ENCODE measurements at places on chromosomes 3 and 15. TPM values are rescaled to one million over a fixed set of nuclear protein-coding genes. Genes with fewer than 3 reads are reported as not detected.

DNA sequence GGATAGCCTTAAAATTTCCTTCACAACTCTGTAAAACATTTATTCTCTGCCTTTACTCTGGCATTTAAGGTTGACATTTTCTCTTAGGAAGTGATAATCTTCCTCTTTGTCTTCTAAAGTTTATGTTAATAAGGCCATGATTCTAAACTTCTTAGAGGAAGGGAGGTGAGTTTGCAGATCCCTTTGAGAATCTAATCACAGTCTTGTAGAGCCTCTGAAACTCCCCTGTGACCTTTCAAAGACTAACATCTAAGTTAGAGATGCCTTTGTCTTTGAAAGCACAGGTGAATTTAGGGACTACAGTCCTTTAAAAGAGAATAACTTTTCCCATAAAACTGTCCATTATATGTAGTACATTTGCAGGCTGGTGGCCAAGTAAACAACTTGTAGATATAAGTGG lies 115.1 kb downstream of the PLCL2 start:
- no peak for DNase-seq

DNA sequence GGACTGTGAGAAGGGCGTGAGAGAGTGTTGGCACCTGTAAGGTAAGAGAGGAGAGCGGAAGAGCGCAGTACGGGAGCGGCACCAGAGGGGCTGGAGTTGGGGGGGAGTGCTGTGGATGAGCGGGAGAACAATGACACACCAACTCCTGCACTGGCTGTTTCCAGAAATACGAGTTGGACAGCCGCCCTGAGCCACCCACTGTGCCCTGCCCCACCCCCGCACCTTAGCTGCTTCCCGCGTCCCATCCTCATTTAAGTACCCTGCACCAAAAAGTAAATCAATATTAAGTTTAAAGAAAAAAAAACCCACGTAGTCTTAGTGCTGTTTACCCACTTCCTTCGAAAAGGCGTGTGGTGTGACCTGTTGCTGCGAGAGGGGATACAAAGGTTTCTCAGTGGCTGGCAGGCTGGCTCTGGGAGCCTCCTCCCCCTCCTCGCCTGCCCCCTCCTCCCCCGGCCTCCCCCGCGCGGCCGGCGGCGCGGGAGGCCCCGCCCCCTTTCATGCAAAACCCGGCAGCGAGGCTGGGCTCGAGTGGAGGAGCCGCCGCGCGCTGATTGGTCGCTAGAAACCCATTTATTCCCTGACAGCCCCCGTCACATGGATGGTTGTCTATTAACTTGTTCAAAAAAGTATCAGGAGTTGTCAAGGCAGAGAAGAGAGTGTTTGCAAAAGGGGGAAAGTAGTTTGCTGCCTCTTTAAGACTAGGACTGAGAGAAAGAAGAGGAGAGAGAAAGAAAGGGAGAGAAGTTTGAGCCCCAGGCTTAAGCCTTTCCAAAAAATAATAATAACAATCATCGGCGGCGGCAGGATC lies at the start of gene SOX2:
TSS of gene SOX2 (plus strand) at position 601 of the 811 bp plus-strand sequence. CDS start 436 bp downstream, outside the sequence.
- DNase-seq: no peak

GRCh38 chr3:13389378-13389777 lies 30.7 kb downstream of the NUP210 start:
- DNase-seq: no peak

- DNase-seq: no peak
Observed at GRCh38 chr15:55277116-55277564, 12.5 kb downstream of the RAB27A start.

GRCh38 chr15:94100863-94101262 lies 130.5 kb upstream of the MCTP2 start:
- no peak for DNase-seq

DNA sequence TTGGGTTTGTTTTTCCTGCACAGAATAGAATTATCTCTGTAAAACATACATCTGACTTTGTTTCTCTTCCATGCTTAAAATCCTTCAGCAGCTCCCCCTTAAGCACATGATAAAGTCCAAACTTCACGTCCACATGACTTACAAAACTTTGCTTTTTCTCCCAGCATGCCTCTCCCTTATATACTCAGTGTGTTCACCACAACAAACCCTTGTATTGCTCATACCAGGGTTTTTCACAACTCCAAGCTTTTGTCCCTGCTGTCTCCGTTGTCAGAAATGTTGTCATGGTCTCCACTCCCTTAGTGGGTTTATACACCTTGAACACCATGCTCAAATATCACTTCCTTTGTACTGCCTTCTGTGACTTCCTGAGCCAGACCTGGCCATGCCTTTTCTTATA lies 91.1 kb upstream of the MITF start:
- DNase-seq: no peak

DNA sequence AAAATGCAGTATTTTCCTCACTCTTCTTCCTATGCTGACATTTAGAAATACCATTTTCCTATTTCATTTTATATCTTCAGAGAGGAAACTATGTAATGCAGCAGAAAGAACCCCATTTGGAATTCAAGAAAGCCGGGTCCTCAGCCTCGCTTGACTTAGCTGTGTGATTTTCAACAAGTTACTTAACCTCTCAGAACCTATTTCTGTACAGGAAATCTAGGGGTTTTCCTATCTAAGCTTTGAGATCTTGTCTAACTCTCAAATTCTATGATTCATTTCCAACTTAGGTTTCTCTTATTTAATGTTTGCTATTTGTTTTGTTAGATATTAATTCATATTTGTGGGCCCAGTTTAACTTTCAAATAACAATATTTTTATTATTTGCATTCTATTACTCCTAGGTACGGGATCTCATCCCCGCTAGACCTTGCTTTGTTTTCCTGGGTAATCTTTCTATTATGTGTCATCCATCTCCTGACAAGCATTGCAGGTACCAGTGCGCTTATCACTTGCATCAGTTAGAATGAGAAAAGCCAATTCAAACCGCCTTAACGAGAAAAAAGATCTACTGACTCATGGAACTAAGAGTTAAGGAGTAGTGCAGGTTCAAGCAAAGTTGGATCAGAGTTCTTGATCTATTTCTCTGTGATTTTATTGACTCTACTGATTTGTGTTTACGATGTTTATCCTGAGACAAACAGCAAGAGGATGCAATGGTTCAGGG lies 70.6 kb upstream of the BHLHE40 start:
- no peak for DNase-seq

DNA sequence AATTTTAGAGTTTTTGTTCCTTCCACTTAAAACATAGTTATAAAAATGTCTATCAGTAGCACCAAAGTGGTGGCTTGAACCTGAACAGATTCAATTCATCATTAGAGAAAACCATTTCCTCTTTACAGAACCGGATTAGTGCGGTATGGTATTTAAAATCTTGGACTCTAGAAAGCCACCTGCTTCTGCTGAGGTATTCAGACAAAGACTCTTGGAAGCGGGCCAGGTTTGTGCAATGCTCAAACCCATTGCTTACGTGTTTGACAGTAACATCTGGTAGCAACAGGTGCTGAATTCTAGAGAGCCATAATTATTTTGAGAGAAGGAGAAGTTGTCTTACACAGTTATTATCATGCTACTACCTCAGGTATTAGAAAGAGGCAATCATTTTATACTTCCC lies 290.5 kb downstream of the NAALADL2 start:
- no peak for DNase-seq

- no peak for DNase-seq
Observed at GRCh38 chr3:17552351-17552750, 190.1 kb downstream of the TBC1D5 start.

DNA sequence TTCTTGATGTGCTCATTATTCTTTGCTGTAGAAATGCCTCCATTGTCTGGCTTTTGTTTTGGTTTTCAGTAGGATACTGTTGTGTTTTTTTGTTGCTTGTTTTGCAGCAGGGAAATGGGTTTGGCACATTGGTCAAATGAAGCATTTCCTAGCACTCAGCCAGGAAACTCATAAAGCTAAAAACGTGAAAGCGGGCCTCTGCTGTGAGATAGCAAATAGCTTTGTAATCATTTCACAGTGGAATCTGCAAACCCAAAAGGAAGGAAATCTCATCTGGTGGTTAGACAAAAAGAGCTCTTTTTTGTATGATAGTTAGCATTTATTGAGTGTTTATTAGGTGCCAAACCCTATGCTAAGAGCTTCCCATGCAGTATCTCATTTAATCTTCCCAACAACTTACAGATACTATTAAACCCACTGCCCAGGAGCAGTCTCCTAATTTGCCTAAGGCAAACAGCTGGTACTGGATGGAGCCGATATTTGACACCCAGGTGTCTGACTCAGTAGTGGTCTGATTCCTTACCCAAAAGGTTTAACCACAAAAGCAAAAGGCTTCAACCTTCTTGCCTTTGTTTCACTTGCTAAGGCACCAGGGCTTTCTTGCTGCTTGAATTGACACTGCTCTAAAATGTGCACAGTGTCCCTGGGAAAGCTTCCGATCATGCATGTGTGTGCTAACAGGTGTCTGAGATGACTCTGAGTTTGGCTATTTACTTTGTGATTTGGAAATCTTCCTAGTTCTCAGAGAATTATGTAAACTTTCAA lies 527.9 kb upstream of the MDFIC2 start:
- no peak for DNase-seq

DNA sequence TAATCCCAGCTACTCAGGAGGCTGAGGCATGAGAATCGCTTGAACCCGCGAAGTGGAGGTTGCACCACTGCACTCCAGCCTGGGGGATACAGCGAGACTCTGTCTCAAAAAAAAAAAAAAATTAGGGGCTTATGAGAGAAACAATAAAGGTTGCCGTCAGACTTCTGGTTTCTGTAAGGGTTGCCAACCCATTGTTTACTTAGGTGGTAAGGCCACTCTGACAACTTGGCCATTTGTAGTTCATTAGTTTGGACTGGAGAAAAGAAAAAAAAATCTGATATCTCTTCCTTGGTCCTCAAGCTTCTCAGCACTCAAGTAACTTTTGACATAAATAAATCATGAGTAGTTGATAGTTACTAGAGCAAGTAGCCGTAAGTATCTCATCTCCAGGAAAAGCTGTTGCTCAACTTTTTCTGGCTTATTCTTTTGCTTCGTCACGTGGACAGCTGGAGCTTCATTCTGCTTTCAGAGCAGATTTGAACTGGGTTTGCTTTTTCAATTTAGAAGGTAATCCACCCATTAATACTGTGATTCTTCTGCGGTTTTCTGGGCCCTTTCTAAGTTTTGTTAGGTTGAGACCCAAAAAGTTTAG lies 9.4 kb downstream of the SNX1 start:
- no peak for DNase-seq

DNA sequence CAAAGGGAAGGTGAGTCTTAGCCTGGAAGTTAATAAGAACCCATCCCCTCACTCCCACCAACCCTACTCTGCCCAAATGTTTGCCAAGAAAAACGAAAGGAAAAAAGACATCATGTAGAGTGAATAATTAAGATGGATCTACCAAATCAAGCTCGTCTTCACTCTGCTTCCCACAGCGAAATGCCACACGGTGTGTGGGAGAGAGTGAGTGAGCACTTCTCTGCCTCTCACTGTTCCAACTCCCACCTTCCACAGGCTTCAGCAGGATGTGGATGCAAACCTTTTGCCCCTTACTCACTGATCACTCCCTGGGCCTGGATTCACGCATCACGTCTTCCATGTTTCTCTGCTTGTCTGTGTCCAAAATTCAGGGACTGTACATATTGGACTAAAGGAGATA lies 85.4 kb downstream of the WDR76 start:
- no peak for DNase-seq

GRCh38 chr3:170367797-170368196 lies 10.3 kb downstream of the SKIL start:
- DNase-seq: no peak

DNA sequence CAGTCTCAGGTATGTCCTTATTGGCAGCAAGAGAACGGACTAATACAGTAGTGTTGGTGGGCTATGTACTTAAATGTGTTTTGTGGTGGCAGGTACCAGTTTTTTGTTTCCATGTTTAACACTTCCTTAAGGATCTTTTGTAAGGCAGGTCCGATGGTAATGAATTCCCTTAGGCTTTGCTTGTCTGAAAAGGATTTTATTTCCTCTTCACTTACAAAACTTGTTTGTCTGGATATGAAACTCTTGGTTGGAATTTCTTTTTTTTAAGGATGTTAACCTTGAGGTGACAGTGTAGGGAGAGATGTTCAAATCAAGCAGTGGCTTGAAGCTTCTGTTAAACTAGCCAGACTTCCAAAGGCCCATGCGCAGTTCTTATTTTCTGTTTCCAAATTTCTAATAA lies 122.2 kb upstream of the FGF7 start:
- DNase-seq: no peak

- DNase-seq: no peak
Observed at GRCh38 chr3:152403632-152404066, 134.9 kb downstream of the MBNL1 start.

- DNase-seq: no peak
Observed at GRCh38 chr15:85333132-85333831, 47.1 kb upstream of the AKAP13 start.

DNA sequence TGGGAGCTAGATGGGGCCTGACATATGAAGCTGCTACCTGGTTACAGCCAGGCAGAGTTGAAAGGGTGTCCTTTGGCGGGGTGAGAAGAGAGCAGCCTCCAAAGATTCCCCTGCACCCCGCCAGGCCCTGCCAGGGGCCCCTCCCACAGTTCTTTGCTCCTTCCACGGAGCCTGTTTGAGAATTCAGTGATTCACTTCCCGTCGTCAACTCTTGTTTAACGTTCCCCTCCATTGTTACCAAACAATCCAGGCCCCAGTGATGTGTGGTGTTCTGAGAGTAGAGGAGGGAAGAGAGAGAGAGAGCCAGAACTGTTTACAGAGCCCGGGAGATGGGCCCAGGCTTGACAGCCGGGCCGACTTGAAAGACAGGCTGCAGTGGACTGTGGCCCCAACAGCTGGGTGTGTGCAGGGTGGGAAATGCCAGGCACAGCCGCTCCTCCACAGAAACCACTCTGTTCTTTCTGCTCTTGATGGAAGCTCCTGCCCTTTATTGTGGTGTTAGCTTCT lies 81.5 kb downstream of the SMAD3 start:
- DNase-seq: no peak

- DNase-seq: no peak
Observed at GRCh38 chr3:112654492-112654891, 13.5 kb upstream of the CCDC80 start.

DNA sequence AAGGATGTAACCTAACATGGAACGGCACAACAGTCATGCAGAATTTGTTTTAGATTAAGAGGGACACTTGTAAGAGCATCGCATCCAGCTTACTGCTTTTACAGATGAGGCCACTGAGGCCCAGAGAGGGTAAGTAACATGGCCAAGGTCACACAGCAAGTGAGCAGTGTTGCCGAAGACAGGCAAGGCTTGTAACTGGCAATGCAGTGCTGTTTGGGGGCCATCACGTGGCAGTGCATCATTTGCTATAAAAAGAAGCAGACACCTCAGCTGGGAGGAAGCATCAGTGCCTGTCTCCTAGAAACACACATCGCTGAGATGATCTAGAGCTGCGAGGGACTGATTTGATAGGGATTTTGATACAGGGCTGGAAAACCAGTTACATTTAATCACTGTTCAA lies 108.2 kb upstream of the PROK2 start:
- DNase-seq: no peak

GRCh38 chr3:102512734-102513504 lies 78.1 kb downstream of the ZPLD1 start:
- DNase-seq: no peak

Gene ZPLD1
- not detected for total RNA-seq

Gene CHRFAM7A
- total RNA-seq: 1.3 TPM

Gene KBTBD12
- 0.48 TPM for total RNA-seq

Gene SNX22
- 1.2 TPM for total RNA-seq

Gene STAB1
- 325 TPM for total RNA-seq

Gene ZBTB20
- total RNA-seq: 102 TPM

Gene EPHB3
- 0.79 TPM for total RNA-seq

Gene HMG20A
- total RNA-seq: 30.3 TPM

Gene CLDN18
- total RNA-seq: not detected

Gene LTF
- total RNA-seq: 9.1 TPM

Gene CDHR4
- not detected for total RNA-seq

Data from omental fat pad (tissue), 4 donors.